Stimulated activated CD8-positive, alpha-beta memory T cell treated with anti-CD3 and anti-CD28 coated beads, Interleukin-7, amount 100 ng/mL, for 48 hours (primary cell): ENCODE measurements at places on chromosomes 2 and 18.

- no peak for DNase-seq
Observed at GRCh38 chr2:7694076-7694985, 777.1 kb downstream of the RNF144A start.

- DNase-seq, result no peak
Observed at GRCh38 chr2:190277234-190278112, 42.2 kb downstream of the HIBCH start.

DNA sequence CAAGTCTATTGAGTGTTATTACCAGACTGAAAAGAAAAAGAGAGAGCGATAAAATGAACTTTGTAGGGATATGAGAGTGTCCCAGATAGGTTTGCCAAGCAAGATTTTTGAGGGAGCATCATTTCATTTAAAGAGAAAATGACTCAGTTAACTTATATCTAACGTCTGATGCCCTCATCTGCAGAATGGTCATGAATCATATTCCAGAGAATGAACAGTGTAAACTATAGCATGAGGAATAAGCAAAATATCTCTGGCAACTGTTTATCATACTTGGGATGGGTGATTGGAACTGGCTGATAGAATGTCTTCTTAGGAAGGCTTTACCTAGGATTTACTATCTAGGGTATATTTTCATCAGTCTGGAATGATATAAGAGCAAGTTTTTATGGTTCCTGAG, 289.4 kb downstream of the CMPK2 start:
- no peak for DNase-seq

GRCh38 chr2:233234264-233234663, 17.2 kb upstream of the ATG16L1 start:
- no peak for DNase-seq

DNA sequence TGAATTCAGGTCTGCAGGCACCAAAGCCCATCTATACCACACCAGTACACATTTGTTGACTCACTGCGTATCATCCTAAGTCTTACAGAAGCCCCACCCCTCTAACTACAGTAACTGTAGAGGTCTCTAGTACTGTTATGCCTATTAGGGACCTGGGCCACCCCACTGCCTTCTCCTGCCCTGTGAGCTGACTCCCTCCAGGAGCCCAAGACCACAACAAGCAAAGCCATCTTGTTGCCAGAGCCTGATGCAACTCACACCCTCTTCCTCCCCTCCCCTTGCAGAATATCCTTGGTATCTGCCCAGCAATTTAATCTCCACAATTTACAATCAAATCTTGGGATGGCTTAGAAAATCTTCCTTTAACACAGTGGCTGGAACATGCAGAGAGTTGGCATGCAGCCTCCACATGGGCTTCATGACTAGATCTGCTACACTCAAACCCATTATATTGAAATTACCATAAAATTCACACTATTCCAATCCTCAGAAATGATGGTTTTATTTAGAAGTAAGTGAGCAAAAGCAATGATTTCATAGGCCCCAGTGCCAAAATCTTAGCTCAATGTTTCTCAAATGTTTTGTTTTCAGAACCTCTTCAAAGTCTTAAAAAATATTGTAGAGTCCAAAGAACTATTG, 17.7 kb upstream of the CYP1B1 start:
- DNase-seq, result no peak

GRCh38 chr2:97907369-97908100, 88.2 kb downstream of the TMEM131 start:
- DNase-seq, result no peak

GRCh38 chr2:163612332-163612731, 123.5 kb downstream of the FIGN start:
- DNase-seq, result no peak
